ENCODE measurements at places on chromosomes 5 and 9.

DNA sequence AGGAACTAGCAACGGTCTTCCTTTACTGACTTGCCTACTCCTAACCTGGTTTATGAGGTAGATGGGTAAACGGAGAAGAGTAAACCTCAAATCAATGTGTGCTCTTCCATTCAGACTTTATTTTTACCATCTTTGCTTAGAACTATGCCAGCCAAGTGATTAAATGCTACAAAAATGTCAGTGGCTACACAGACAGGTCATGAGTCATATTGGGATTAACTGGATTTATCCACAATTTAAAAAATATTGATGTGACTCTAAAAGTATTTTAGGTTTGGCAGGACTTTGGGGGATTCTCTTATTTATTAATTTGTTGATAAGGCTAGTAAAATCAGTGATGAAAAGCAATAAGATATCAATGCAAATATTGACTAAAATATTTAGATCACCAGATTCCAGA lies 275.0 kb downstream of the PLK2 start:
- no peak for DNase-seq

- no peak for DNase-seq
Measured at GRCh38 chr9:135898634-135899407, 8.5 kb downstream of the CAMSAP1 start.

DNA sequence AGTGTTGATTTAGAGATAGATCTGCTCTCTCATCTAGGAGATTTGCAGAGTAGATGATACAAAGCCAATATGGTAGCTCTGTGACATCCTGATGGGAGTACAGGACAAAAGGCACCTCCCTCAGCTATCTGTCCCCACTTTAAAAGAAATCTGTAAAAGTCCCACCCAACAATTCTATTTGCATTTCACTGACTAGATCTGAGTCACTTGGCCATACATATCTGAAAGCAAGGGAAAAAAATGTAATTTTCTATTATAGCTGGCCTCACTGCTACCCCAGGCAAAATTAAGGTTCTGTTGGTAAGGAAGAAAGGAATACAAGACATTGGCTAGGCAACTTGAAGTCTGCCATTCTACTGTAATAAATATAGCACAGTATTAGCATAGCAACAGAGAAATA lies 96.2 kb upstream of the RNF180 start:
- DNase-seq, result no peak

- no peak for DNase-seq
Measured at GRCh38 chr5:37789991-37790390, 49.9 kb downstream of the GDNF start.

DNA sequence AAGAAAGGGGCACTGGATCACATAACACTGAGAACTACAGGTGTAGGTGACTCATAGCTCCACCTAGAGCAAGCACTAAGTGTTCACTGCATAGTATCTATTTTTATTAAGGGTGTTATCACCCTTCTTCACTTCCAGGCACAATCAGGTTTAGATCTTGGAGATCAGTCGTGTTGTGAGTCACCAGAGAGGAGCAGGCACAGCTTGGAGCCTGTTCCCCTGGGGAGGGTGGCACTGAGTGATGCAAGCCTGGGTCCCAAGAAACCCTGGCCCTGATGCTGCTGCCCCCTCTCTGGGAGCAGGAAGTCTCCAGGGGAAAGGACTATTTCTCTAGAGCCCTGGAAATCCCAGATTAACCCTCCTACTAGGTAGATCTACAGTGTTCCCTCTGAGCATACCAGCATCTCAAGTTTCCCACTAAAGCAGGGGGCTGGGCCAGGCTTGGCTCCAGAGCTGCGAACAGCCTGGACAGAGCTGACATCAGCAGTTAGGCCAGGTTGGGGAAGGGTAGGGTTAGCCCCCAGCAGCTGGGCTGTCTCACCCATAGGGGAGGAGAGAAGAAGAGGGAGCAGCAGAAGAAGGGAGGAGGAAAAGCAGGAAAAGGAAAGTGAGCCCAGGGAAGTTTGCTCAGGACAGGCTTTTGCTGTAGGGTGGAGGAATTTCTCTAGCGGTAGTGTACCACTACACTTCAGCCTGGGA lies 28.1 kb upstream of the SPINK4 start:
- DNase-seq, result no peak

DNA sequence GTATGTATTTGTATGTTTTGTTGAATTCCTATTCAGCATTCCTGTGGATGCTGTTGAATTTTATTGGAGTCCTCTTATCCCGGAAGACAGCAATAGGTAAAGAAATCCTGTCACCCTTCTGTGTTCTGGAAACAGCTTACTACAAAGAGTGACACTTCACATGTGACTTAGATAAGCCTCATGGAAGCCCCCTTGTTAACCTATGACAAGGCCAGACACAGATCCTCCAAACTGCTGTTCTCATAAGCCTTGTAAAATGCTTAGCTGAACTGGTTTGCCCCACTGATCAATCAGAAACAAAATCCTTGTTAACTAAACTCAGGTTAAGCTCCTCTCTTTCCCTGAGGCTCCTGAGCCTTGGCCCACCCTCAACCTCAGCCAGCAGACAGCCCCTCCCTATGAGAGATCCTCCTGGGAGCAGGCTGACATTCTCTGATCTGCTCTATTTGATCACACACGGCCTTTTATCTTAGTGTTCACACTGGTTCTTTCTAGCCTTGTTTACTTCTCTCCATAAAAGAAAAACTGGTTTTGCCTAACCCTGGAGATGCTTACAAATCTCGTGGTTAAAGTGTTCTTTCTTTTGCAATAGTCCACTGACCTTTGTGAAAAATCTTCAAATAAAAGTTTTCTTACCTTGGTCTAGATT lies 29.4 kb upstream of the ATP6V1G1 start:
- no peak for DNase-seq

DNA sequence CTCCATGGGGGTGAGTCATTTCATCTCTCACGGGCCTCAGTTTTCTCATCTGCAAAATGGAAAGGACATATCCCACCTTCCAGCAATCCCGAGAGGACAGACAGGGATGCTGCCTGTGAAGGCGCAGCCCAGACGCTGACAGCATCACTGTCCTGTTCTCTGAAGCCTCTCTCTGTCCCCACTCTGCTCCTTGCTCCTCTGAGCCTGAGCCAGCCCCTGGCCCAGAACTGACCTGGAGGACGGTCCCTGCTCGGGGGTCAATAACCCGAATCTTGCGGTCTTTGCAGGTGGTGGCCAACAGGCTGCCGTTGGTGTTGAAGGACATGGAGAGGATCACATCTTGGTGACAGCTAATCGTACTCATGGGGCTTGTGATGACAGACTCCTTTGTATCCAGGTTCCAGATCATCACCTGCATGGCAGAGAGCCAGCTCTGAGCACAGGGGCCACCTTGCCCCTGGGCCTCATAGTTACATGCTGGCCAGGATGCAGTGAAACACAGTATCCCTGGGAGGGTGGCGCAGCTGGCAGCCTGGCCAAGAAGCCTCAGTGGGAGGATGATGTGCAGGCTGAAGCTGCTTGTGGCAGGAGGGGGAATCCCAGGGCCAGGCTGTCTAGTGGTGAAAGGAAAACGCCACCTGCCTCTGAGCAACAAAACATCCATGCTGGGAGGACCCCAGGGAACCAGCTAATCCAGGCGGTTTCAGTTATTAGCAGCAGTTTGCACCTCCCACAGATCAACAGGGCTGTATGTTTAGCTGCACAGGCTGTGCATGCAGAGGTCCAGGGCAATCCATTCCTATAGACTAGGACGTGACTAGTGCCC lies 14.0 kb upstream of the TRIM14 start:
- DNase-seq, result no peak

DNA sequence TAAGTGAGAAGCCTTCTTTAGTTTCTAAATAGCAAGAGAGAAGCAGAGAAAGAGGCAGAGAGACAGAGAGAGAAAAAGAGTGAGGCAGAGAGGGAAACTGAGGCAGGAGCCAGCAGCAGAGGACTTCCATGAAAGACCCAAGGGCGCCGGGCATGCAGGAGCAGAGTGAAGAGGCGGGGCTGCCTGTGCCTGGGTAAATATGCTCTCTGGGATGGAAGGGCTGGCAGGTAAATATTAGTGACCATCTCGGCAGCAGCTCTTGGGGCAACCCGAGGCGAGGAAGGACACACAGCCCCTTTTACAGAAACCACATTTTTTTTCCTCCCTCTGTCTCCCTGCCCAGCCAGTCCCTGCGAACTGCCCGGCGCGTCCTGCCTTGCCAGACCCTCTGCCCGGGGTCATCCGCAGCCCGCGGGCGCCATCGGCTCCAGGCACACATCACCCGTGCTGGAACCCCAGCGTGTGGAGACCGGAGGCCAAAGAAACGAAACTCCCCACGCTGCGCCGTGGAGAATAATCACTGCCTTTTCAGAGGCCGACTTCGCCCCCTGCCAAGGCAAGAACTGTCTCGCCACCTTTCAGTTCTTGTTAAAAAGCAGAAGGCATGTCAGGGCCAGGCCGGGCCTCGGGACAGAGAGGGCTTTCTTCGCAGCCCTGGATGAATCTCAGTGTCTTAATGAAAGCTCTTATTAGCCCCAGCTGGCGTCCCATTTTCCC lies 61.3 kb downstream of the BOD1 start:
- no peak for DNase-seq

DNA sequence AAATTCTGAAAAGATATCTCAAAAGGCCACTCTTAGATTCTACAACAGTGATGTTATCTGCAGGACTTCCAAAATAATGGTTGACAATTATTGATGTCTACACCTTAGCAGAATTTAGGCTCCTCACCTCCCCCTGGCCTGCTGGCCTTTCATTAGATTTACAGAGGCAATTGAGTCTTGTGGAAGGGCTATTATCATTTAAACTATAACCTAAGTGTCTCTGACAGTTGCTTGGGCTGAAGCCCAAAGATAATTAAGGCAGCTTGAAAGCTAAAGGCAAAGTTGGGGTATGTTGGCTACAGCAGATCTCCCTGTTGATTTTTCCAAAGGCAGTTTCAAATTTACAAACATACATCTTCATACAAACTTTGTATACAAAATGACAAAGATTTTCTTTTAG lies 912.3 kb downstream of the TAF11L14 start:
- no peak for DNase-seq

GRCh38 chr5:17192191-17192590 lies 25.2 kb upstream of the BASP1 start:
- no peak for DNase-seq

GRCh38 chr5:163692091-163692490 lies 186.7 kb downstream of the MAT2B start:
- DNase-seq, result no peak

- DNase-seq, result no peak
Measured at GRCh38 chr9:132488626-132489025, 78.6 kb downstream of the CFAP77 start.

- DNase-seq, result no peak
Measured at GRCh38 chr9:124134526-124134925, 123.0 kb downstream of the LHX2 start.

GRCh38 chr5:1264211-1264610 lies 30.7 kb downstream of the TERT start:
- DNase-seq, result no peak

- DNase-seq, result no peak
Measured at GRCh38 chr5:176819476-176819875, 9.1 kb downstream of the UNC5A start.

GRCh38 chr5:112064271-112064701 lies 307.3 kb upstream of the NREP start:
- no peak for DNase-seq

DNA sequence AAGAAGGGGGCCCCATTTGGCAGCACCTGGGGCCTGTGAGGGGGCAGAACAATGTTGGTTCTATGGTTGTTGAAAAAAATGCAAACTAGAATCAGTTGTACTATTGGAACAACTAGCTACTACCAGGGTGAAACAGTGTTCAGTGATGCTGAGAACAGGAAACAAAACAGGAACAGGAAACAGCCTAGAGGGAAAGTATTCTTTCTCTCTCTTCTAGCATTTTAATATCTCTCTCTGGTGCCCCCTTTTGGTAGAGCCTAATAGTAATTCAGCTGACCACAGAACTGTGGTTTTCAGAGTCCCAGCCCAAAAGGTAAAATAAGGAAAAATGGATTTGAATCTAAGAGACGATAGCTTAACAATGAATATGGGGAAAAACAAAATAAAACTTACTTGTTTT lies 138.0 kb upstream of the KCNN2 start:
- DNase-seq, result no peak

- DNase-seq, result no peak
Measured at GRCh38 chr5:11815481-11815880, 88.8 kb downstream of the CTNND2 start.

- no peak for DNase-seq
Measured at GRCh38 chr9:73532985-73533384, 381.3 kb downstream of the ANXA1 start.

GRCh38 chr5:36406023-36406422 lies 104.3 kb upstream of the RANBP3L start:
- DNase-seq, result no peak

- DNase-seq, result no peak
Measured at GRCh38 chr5:78720997-78721396, 72.4 kb upstream of the LHFPL2 start.

DNA sequence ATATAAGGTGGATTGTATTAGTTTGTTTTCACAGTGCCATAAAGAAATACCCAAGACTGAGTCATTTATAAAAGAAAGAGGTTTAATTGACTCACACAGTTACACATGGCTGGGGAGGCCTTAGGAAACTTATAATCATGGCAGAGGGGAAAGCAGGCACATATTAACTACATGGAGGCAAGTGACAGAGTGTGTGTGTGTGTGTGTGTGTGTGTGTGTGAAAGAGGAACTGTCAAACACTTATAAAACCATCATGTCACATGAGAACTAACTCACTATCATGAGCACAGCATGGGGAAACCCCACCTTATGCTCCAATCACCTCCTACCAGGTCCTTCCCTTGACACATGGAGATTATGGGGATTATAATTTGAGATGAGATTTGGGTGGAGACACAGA lies 118.6 kb downstream of the SPEF2 start:
- DNase-seq, result no peak

DNA sequence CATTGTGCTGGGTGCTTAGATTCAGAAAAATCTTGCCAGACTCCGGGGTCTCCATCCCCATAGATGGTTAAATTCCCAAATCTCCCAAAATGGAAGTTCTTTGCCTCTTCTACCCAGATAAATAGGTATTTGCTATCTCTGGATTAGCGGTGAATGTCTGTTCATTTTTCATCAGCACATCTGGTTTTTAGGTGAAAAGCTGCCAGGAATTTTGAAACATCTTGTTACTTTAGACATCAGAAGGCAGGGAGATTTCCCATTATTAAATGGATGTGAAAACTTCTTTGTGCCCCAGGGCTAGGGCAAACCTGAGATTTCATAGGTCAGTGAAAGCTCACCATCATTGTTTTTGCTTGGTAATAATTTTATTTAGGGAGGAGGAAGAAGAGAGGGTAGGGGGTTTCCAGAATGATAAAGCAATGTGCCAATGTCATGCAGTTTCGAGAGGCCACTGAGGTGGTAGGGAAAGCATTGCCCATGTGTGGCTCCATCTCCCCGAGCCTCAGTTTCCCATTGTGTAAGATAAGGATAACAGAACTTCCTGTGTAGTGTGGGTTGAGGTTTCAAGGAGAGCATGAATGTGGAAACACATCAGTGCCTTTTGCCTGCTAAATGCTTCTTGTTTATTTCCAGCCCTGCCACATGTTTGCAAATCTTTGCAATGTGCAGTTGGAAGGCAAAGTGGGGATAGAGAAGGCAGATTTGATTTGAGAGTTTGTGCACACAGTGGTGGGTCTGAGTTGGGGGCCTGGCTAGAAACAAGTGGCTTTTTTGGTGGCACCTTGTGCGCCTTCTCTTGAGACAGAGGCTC lies 147.2 kb upstream of the KLF4 start:
- no peak for DNase-seq

- no peak for DNase-seq
Measured at GRCh38 chr5:17150531-17150930, 66.9 kb upstream of the BASP1 start.

Measured in stimulated activated CD8-positive, alpha-beta memory T cell treated with anti-CD3 and anti-CD28 coated beads, Interleukin-12 subunit alpha, Interleukin-12 subunit beta, amount 100 ng/mL, for 1 hour (primary cell).